Inflammatory macrophage treated with lipopolysaccharide for 4 hours (primary cell): ENCODE measurements at places on chromosomes 4 and X.

- DNase-seq, result no peak
These were observed 105.9 kb upstream of the ADRA2C start for GRCh38 chr4:3660086-3660927.

DNA sequence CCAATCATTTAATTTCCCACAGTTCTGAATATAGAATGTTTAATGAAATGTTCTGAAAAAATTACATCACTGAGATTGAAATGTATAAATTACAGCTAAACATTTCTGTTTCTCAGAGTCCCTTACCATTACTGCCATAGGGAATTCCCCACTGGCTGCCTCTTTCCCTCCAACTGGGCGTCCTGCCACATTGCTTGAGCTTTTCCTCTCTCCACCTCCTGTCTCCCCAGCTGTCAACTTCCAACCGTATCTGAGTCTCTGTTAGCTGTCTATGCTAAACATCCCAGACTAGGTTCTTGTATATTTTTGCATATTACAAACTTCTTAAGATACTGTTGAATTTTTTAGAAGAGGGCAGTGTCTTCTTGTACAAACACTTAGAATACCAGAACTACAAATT is 407.3 kb upstream of the SLIT2 start:
- no peak for DNase-seq

GRCh38 chr4:79049840-79050540 is 110.8 kb upstream of the PAQR3 start:
- no peak for DNase-seq

- no peak for DNase-seq
These were observed 62.5 kb upstream of the TMEM164 start for GRCh38 chrX:109940411-109940810.

- DNase-seq, result peak; percentile 27
These were observed 38.0 kb downstream of the GPM6B start for GRCh38 chrX:13778916-13779315.

DNA sequence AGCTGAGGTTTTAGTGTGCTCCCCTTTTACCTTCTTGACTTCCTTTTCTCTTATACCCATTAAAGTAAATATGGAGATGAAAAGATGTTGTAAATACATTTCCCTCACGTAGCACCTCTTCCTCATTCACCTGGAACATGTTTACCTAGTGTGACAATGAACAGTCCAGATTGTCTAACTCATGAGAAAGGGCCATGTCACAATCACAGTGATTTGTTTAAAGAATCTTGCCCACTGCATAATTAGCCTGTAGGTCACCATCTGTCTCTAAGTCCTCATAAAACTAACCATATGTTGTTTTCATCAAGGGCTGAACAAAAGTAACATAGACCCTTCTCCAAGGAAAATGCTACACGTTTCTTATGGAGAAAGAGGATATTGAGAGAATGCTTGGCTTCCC is 85.7 kb downstream of the TSPAN5 start:
- no peak for DNase-seq

DNA sequence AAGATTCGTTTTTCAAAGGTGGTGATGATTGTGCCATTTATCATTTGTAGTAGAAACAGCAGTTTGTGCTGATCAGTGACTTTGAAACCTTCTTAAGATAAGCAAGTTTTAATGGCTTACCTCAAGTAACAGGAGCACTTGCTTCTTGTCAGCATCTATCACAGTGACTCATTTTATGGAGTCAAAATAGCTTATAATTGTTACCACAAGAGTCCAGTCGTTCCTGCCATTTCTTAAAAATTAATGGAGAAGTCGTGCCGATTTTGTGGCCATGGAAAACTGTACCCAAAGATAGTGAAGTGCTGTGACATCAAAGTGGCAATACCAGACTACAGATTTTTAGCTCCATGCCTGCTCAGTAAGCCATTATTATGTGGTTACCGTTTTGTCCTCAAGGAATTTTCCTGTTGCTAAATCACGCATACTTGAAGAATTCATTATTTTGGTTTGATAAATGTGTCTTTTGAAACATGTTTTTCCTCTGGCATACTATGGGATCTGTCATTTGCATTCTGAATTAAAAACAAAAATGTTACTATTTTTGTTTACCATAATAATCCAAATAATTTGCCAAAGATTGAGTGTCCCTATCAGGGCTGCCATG is 129.9 kb downstream of the CBR4 start:
- no peak for DNase-seq

GRCh38 chr4:106615961-106616360 is 247.4 kb upstream of the GIMD1 start:
- DNase-seq, result no peak

GRCh38 chr4:153266988-153267387 is 62.7 kb downstream of the TRIM2 start:
- DNase-seq, result no peak

DNA sequence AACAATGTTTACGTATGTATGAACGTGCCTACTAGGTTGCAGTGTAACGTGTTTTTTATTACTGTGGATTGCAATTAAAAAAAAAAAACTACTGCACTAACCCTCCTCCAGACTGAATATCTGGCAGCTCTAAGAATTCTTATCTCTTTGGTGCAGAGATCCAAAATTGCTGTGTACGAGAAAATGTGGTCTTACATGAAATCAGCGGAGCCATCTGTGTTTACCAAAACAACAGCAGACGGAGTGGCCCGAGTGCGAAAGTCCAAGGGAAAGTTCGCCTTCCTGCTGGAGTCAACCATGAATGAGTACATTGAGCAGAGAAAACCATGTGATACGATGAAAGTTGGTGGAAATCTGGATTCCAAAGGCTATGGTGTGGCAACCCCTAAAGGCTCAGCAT is 268.1 kb downstream of the THOC2 start:
- DNase-seq, result no peak

DNA sequence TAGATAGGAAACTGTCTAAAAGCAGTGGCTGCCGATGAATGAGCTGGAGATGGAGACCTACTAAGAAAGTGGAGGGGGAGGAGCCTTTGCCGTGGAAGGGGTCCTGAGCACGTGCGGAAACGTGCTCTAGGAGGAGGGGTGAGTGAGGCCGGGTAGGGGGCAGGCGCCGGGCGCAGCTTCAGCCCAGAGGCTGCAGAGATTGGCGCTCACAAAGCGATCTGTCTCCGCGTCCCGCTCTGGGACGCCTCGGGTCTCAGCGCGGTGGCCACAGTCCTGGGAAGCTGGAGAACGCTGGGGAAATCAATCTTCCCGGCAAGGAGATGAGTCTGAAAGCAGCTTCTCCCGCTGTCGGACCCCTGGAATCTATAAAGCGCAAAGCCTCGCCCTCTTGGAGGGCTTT is 444 bp upstream of the ARHGAP6 start:
- no peak for DNase-seq

- no peak for DNase-seq
These were observed 22.6 kb downstream of the FGFRL1 start for GRCh38 chr4:1033840-1034551.

GRCh38 chrX:9336456-9336855 is 128.4 kb upstream of the TBL1X start:
- peak; percentile 18 for DNase-seq

DNA sequence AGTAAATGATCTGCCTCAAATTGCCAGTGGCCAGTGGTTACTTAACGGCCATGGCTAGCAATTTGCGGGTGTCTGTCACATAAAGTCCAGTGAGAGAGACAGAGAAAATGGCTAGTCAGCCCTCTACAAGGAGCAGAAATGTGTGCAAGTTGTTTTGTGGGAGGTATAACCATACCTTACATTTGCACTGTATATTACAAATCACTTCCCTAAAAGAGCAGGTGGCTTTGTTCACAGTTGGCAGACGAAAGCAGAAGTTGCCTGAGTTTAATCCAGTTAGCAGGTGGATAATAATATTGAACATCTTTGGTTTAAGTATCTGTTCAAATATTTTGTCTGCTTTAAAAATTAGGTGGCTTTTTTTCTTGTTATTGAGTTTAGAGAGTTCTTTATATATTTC is 15.6 kb downstream of the SRPX start:
- DNase-seq, result no peak

DNA sequence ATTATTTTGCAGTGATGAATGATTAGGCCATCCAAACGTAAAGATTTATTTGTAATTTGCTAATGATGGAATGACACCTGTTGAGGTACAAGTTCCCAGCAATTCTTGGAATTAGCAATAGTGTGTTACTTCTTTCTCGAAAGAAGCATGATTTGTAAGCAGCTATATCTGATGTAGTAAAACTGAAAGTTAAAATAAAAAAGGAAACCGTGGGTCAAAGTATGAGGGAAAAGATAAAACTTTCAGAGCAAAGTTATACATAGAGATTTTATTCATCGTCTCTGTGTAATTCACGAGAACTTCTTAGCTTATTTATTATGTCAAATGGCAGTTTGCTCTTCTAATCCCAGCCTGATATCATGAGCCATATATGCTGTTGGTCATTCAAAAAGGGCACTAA is 59.0 kb downstream of the NFKB1 start:
- peak; percentile 48 for DNase-seq

DNA sequence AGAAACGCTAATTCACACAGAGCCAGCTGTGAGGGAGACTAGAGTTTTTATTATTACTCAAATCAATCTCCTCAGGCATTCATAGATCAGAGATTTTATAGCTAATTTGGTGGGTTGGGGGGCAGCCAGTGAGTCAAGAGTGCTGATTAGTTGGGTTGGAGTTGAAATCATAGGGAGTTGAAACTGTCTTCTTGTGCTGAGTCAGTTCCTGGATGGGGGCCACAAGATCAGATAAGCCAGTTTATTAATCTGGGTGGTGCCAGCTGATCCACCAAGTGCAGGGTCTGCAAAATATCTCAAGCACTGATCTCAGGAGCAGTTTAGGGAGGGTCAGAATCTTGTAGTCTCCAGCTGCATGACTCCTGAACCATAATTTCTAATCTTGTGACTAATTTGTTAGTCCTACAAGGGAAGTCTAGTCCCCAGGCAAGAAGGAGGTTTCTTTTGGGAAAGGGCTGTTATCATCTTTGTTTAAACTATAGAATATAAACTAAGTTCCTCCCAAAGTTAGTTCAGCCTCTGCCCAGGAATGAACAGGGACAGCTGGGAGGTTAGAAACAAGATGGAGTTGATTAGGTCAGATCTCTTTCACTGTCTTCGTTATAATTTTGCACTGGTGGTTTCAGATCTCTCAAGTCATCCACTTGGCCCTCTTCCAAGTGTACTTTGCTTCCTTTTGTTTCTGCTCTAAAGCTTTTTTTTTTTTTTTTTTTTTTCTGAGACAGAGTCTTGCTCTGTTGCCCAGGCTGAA is 5.4 kb upstream of the NAA11 start:
- DNase-seq, result no peak

GRCh38 chr4:26179316-26179760 is 141.5 kb upstream of the RBPJ start:
- no peak for DNase-seq

GRCh38 chr4:162011089-162011488 is 152.7 kb downstream of the FSTL5 start:
- DNase-seq, result no peak

GRCh38 chr4:7192252-7193029 is at the start of gene SORCS2:
TSS of gene SORCS2 (plus strand) at chr4:7192538.
- DNase-seq, result no peak

DNA sequence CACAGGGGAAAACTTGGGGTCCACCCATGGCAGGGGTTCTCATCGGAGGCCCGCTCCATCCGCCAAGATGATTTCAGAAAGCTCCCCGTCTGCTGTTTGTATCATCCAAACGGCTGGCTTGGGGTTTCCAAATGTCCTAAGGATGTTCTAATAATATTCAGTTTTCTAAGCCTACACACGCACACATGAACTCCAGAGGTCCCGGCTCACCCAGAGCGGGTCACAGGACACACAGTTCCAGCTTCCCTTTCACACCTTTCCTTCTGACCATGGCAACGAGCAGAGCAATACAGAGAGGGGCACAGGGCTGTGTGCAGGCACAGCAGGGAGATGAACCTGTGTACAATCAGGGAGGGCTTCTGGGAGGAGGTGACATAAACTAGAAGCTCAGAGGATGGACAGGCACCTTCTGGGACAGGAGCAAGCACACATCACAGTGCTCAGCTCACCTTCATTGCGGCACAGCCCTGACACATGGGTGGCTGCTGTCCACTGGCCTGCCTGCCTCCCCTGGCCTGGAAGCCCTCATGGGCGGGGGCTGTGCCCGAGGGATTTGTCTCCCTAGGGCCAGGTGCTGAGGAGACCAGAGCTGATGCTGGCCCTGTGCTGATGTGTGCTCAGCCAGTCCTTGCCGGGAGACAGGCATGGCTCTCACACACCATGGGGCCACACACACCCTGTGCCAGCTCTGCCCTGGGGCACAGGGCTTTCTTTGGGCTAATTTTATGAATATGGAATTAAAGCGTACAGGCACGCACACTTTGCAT is 44.8 kb downstream of the ABLIM2 start:
- DNase-seq, result no peak

DNA sequence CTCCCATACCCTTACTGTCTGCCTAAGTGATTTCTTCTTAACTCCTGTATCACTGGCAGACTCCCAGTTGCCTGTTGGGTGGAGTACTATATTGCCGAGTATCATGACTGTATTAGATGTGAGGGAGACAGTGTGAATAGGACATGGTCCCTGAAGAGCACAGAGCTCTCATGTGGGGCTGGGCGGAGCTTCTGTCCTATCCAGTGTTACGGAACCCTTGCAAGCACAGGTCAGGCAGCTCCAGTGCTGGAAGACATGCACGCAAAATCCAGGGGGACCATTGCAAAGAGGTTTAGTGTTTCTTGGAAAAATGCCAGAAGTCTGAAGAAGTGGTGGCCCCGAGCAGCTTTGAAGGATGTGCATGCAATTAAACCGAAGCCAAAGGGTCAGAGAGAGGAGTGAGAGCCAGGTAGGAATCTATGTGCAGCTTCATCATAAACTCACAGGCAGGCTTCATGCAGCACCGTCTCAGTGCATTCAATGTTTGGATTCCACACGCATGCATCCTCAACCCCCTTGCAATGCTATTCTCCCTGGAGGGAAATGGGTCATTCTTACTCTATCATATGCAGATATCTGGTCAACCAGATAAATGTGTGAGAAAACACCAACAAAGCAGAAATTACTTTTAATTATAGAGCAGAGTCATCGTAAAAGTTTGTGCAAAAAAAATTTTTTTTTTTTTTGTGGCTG is 49.7 kb upstream of the DHRSX start:
- no peak for DNase-seq

DNA sequence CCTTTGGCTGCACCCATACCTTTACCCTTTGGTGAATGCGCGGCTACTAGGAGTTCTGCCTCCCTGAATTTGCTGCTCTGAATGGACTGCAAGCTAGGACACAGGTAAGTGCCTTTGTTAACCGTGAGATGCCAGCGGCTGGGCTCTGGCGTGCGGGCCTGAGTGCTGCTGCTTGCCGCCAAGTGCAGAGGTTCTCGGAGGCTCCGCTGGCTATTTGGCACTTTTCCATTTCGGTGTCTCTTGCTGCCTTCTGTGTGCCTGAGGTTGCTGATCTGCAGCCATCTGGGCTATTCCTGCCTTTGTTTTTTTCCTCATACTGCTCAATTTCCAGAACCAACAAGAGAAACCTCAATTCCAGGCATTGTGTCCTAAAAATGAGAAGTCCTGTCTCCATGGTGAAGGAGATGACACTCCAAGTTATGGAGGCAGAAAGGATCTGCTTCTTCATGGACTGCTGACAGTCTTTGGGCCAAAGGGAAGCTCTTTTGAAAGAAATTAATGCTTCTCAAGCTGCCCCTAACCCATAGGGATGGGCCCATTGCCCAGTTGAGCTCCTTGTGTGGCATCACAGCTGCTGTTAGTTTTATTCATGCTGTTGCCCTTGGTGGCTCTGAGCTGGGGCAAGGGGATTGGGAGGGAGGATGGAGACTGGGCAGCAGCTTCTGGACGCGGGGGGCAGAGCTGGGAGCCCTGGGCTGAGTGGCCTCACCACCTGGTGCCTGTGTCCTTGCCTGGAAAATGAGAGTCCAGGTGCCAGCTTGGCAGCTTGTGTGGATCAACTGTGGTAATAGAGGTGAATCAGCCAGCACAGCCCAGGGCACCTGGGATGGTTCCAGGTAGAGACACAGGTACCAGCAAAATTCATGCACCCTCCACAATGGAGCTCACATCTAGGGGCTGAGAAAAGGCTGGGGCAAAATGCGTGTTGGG is 3.8 kb upstream of the TBC1D14 start:
- no peak for DNase-seq
